Epithelial cell of proximal tubule (primary cell): ENCODE measurements at places on chromosomes 5 and 9.
A peak's percentile ranks its signal among the peaks of the same experiment; 100 is the strongest.

DNA sequence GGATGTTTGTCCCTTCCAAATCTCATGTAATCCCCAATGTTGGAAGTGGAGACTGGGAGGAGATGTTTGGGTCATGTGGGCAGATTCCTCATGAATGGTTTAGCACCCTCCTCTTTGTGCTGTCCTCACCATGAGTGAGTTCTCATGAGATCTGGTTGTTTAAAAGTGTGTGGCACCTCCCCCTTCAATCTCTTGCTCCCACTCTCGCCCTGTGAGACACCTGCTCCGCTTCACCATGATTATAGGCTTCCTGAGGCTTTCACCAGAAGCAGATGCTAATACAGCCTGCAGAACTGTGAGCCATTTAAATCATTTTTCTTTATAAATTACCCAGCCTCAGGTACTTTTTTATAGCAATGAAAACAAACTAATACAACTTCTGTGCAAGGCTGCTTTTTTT is 127.3 kb upstream of the CCDC152 start:
- DNase-seq = no peak

- DNase-seq = no peak
These were observed 6.4 kb downstream of the TLX3 start for GRCh38 chr5:171315386-171315891.

- no peak for DNase-seq
These were observed 623.3 kb downstream of the HINT1 start for GRCh38 chr5:130541617-130542221.

- no peak for DNase-seq
These were observed 104.7 kb downstream of the GPR21 start for GRCh38 chr9:123138163-123138562.

DNA sequence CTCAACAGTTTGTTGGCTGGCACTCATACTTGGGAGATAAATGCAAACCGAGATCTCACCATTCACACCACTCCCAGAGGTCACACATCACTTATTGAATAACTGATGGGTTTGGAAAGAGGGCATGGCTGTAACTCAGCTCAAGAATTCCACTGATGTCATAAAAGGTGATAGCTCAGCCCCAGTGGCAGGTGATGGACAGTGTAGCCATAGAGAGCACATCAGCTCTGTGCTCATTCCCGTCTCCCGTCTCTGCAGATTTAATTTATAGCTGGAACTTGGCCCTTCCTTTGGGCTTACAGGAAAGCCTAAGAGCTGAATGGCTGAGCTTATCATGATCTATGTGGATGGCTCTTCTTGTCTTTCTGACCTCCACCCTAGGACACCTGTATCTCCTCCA is 59.8 kb downstream of the INSYN2B start:
- DNase-seq = no peak

GRCh38 chr9:105459336-105459735 is 11.5 kb downstream of the FSD1L start:
- no peak for DNase-seq

- no peak for DNase-seq
These were observed 12.1 kb upstream of the PSD2 start for GRCh38 chr5:139783436-139783965.

GRCh38 chr5:170278611-170279458 is 18.7 kb downstream of the LCP2 start:
- no peak for DNase-seq

- no peak for DNase-seq
These were observed 105.6 kb downstream of the ADAMTSL1 start for GRCh38 chr9:18579536-18579935.

DNA sequence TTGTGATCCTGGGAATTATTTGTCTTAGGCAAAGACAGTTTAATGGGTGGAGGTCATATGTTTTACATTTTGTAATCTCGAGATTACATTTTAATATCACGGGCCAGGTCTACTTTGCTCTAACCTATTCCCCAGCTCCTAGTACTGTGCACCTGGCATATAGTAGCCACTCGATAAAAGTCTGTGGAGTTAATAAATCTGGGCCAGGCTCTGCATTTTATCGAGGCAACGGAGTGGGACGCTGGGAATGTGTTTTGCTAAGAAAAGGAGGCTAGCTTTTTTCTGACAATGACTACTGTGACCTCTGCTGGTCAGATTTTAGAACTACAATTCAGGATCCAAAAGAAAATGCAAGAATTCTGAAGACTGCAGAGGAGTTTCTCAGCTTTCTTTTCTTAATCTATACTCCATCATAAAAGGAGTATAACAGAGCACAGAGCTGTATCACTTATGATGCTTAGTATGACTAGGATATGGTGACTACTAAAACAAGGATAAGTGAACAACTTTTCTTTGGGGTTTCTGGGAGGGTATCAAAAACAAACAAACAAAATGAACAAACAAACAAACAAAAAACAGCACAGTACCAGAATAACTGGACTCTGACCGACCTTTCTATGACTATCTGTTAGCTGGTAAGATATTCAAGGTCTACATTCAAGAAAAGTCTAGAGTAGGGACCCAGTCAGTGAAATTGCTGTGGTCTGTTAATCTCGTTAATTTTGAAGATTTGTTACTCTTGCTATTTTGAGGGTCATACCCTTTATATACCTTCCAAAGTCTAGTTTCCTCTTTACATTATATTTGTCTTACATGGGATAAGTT is 46.1 kb upstream of the CER1 start:
- DNase-seq = peak; percentile 52

GRCh38 chr9:109887079-109887478 is 107.1 kb downstream of the PALM2AKAP2 start:
- no peak for DNase-seq

DNA sequence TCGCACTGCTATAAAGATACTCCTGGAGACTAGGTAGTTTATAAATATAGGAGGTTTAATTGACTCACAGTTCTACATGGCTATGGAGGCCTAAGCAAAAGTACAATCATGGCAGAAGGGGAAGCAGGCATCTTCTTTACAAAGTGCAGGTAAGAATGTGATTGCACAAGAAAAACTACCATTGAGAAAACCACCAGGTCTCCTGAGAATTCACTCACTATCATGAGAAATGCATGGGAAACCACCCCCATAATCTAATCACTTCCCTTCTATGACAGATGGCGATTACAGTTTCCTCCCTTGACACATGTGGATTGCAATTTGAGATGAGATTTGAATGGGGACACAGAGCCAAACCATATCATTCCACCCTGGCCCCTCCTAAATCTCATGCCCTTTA is 121.2 kb upstream of the ST8SIA4 start:
- DNase-seq = no peak

GRCh38 chr5:144467792-144468191 is 297.1 kb downstream of the KCTD16 start:
- peak; percentile 12 for DNase-seq

- DNase-seq = no peak
These were observed 174.3 kb downstream of the TRPM3 start for GRCh38 chr9:70947086-70947485.

DNA sequence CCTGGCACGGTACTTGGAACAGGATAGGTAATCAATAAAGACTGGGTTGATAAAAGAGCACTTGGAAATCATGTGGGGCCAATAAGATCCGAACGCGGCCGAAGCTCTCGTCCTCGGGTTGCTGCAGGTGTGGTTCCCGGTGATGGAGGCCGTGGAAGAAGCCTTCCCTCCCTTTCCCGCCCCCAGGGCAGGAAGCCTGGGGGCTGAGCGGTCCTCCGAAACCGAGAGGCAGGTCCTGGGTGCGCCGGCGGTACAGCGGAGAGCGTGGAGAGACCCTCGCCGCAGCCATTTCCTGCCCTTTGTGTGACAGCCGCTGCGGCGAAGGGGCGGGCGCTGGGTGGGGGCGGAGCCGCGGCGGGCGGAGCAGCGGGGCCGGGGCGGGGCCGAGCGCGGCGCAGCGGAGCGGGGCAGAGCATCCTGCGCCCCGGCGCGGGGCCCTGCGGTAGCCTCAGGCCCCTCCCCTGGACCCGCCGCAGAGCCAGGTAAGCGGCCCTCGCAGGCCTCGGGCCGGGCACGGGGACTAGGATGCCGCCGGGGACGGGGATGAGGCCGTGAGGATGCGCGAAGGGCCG is at the start of gene CYFIP2:
Gene CYFIP2 (plus strand): TSS at position 410 of the 572 bp plus-strand sequence. CDS start 19,239 bp downstream, outside the sequence.
- no peak for DNase-seq

DNA sequence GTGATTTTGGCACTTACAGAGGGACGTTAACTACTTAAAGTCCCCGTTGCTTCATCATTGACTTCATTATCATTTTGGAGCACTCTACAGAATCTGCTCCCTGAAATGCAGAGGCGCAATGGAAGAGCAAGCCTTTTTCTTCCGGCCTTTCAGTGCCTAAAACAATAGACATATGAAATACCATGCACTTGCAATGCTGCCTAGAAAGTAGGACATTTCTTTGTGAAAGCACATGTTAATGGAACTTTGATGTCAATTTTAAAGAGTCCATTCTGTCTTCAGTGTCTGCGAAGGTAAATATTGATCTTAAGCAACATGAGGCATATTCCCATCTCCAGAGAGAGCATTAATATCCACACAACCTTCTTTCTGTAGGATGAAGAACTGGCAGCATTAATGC is 36.3 kb downstream of the ITGA2 start:
- DNase-seq = no peak

DNA sequence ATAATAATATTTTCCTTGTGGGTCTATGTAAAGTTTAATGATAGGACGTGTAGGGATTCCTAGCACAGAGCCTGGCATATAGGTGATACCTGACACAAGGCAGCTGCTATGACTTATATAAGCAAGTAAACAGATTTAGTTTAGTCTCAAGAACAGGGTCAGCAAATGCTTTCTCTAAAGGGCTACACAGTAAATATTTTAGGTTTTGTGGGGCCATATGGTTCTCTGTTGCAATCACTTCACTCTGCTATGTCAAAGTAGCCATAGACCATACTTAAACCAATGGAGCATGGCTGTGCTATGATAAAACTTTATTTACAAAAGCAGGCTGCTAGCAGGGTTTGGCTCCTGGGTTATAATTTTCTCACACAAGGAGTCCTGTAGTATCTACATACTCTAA is 204.8 kb upstream of the KLF4 start:
- DNase-seq = no peak

DNA sequence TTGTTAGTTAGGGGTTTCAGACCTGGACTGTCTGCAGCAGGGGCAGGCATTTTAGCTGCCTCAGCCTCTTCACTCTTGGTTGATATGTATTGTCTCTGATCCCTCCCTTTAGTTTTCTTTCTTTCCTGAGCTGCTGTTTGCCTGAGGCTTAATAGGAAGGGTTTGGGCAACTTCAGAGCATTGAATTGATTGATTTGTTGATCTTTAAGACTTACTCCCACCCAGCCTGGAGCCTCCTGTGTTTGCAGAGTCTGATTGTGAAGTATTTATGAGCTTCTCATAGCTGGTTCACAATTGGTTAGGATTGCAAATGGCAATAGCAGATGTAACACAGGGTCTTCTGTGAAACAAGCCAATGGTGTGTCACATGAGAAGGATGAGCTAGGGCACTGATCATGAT is 671.8 kb upstream of the SEMA6A start:
- no peak for DNase-seq

- no peak for DNase-seq
These were observed 311.3 kb upstream of the GRIN3A start for GRCh38 chr9:102049586-102050246.

DNA sequence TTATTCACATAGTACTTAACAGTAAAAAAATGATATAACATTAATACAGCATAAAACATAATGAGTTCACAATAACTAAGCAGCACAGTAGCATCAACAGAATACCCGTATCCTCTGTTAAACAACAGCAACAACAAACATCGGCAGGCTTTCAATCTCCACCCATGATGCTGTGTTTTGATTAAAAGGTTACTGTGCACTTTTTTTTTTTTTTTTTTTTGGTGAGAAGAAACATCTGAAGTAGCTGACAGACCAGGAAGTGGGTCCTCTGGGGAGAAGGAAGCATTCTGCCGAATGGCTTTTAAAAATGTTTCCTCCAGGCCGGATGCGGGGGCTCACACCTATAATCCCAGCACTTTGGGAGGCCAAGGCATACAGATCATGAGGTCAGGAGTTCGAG is 282.3 kb downstream of the EPB41L4A start:
- no peak for DNase-seq

- DNase-seq = no peak
These were observed 111.3 kb downstream of the SSBP2 start for GRCh38 chr5:81639556-81639955.

- DNase-seq = no peak
These were observed 84.3 kb upstream of the TAF11L2 start for GRCh38 chr5:17413691-17414090.

GRCh38 chr5:151917904-151918303 is 6.7 kb downstream of the GLRA1 start:
- DNase-seq = no peak

DNA sequence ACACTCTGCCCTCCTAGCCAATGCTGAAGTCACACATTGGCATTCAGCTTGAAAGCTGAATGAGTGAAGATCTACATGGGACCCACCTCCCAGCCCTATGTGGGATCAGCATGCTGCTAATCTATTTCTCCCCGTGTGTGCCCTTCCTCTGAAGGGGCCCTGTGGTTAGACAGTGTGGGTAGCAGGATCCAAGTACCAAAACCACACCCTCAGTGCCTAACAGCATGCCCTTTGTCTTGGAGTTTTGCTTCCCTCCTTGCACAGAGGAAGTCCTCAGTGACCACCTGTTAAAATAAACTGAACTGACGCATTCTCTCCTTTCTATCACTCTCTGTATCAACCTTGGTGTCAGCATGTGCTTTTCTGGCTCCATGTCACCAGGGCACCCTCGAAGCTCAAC is 25.0 kb downstream of the SH3TC2 start:
- DNase-seq = no peak

GRCh38 chr5:107724642-107725041 is 53.9 kb upstream of the EFNA5 start:
- DNase-seq = no peak

- DNase-seq = no peak
These were observed 16.7 kb downstream of the GOLGA2 start for GRCh38 chr9:128259156-128259555.

DNA sequence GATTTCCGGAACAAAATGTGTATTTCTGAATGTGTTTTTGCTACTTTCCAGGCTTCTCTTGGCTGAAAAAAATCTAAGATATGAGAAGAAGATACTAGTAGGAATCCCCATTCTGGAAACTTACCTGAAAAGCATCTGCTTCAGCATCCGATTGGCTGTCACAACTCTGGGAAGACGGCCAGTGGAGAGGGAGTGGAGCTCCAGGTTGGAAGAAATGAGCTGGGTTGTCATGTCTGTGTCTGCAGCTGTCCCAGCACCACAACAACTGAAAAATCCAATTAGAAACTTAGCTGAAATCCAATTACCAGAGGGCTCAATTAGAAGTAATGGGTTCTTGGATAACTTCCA is 3.0 kb downstream of the PSMB7 start:
- DNase-seq = no peak

DNA sequence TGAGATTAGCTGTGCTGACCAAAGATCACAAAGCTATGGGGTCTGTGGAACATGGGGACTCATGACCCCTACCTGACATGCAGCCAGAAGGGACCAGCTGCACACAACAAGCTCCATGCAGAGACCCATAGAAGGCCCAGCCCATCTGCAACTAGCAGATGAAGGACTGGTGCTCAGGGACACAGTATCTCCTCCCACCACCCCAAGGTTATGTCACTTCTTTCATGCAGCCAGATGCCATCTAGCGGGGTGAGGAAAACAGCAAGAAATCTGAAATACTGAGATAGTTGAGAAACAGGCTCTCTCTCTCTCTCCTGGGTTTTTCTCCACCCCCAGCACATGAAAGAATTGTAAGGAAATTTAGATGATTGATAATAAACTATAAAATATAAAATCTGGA is 161.3 kb upstream of the DAPK1 start:
- DNase-seq = no peak

- DNase-seq = peak; percentile 81
These were observed 116.4 kb downstream of the TTLL11 start for GRCh38 chr9:121976751-121977150.

GRCh38 chr5:5609935-5610334 is 187.5 kb downstream of the ICE1 start:
- DNase-seq = no peak
